Motor neuron (in vitro differentiated cells): ENCODE measurements at places on chromosomes 2 and 18.

DNA sequence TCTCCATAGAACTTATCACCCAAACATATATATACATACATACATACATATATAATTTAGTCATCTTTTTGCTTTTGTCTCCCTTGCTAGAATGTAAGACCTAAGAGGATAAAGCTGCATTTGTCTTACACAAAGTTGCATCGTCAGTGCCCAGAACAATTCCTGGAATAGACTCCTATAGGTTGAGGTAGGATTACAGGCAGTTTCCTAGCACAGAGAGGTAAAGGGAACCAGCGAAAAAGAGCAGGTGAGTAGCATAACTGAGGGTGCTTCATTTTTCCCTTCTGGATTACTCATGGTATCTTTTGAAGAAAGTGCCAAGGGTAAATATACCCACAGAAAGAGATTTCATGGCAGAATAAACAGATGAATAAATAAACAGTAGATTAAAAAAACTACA lies 68.1 kb upstream of the AMMECR1L start:
- ATAC-seq, result no peak

- ATAC-seq, result no peak
Observed at GRCh38 chr2:41998186-41999127, 49.4 kb upstream of the PKDCC start.

GRCh38 chr2:177044671-177045070 lies 167.9 kb upstream of the HNRNPA3 start:
- no peak for ATAC-seq

DNA sequence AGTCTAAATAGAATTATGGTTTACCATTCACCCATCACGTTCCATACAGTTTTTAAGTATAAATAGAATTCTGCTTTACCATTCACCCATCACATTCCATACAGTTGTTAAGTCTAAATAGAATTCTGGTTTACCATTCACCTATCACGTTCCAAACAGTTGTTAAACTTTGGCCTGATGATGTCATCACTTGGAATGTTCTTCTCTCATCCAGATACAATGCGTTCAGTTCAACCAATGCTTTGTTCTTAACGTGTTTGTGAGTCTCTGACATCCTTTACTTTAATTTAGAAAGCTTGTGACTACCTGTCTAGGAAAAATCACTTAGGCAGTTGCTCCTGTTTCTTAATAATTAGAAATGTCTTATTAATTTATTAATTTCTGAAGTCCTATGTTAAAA lies 236.3 kb upstream of the RASGRP3 start:
- no peak for ATAC-seq

- ATAC-seq, result no peak
Observed at GRCh38 chr2:96856776-96857666, 795 bp downstream of the ANKRD39 start.

GRCh38 chr2:58137856-58138255 lies 91.2 kb downstream of the VRK2 start:
- no peak for ATAC-seq

DNA sequence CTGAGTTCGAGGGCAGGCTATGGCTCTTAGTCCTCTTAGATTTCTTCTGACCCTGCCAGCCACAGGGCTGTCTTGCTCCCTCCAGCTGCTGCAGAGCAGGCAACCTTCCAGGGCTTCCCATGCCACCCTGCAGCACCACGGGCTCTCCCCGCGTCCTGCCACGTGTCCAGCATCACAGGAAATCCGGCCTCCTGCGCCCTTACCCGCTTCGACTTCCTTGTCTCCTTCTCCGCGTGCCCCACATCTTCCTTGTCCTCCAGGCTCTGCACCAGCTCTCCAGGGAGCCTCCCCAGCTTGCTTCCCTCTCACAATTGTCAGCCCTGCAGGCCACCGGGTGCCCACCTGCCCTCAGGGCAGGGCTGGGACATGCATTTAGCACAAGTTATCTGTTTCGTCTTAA lies 253.5 kb downstream of the DCDC2C start:
- no peak for ATAC-seq

DNA sequence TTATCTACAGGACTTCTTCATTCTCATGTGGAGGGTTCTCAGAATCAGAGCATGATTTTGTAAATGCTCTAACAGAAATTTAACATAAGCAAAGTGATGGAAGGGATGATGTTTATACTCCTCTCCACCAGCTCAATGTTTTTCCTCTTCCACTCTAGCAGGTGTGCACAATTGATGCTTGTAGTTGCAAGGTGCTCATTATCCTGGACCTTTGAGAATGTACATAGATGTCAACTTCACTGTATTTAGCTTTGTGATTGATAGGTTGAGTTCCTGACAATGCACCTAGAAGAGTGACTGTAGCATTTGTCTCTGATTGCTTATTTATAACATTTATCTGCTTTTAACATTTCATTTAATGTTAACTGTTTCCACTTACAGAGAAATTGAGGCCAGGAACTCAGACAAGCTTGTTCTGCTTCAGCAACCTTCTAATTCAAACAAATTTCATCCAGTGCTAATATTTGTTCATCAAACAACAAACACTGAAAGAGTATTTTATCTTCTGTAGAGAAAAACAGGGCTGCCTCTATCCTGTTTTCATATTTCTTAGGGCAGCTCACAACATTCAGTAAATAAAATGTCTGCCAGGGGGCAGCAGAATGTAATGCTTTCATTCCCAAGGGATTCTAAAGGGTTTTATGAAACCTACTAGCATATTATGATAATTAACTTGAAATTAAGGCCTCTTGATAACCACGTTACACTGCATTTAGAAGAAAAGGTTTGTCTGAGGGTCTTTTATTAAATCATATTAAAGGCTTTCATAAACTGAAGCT lies 127.9 kb upstream of the NOL4 start:
- no peak for ATAC-seq

- no peak for ATAC-seq
Observed at GRCh38 chr18:13492314-13492713, 234.0 kb downstream of the FAM210A start.

- no peak for ATAC-seq
Observed at GRCh38 chr2:71952572-71953188, 195.0 kb downstream of the CYP26B1 start.

- peak; percentile 92 for ATAC-seq
Observed at GRCh38 chr2:393711-394696, 106.1 kb upstream of the ALKAL2 start.

- ATAC-seq, result no peak
Observed at GRCh38 chr2:64336171-64336570, 117.8 kb upstream of the LGALSL start.

GRCh38 chr2:60602388-60602787 lies 48.9 kb upstream of the BCL11A start:
- ATAC-seq, result no peak

DNA sequence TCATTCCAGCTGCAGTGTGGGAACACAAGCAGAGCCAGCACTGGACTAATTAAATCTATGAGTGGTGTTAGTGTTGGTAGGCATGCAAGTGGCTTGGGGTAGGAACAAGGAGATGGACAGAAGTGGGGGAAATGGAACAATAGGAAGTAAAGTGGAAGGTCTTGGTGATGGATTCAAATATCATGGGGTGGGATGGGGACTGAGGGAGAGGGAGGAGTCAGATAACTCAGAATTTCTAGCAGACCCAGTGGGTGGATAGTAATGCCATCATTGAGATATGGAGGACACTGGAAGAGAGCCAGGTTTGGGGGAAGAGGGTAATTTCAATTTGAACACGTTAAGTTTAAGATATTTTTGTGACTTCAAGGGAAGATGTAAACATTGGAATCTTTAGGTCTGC lies 2.9 kb upstream of the LNPK start:
- ATAC-seq, result no peak

DNA sequence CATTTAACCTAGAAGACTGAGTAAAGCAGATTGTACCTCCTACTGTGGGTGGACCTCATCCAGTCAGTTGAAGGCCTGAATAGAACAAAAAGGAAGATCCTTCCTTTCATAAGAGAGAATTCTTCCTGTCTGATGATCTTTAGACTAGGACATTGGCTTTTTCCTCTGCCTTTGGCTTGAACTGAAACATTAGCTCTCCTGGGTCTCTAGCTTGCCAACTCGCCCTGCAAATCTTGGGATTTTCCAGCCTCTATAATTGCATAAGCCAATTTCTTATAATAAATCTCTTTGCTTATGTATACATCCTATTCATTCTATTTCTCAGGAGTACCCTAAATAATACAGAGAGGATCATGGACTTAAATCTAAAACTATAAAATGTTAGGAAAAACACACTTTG lies 6.2 kb upstream of the KDSR start:
- ATAC-seq, result no peak

- no peak for ATAC-seq
Observed at GRCh38 chr2:85237849-85238565, 89.8 kb downstream of the TGOLN2 start.

GRCh38 chr2:177106212-177106611 lies 106.4 kb upstream of the HNRNPA3 start:
- ATAC-seq, result peak; percentile 50

DNA sequence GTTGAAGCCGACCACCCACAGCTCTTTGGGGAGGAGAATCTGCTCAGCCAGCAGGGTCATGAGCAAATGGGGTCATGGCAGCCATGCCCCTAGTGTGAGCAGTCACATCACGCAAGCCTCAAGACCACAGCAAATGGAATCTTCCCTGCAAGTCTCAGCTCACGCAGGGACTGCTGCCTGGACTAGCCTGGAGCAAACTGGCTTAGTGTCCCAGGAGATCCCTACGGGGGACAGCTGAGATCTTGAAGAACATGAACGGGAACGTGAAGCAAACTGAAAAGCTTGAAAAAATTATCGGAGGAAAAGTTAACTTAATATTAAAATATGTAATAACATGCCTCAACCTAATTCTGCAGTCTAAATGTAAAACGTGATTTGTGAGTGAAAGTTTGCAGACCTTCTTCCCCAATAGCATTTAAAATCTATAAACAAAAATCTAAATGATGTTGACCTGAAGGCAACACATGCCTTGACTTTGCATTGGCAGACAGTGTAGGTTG lies 118.4 kb downstream of the FAM124B start:
- ATAC-seq, result no peak

DNA sequence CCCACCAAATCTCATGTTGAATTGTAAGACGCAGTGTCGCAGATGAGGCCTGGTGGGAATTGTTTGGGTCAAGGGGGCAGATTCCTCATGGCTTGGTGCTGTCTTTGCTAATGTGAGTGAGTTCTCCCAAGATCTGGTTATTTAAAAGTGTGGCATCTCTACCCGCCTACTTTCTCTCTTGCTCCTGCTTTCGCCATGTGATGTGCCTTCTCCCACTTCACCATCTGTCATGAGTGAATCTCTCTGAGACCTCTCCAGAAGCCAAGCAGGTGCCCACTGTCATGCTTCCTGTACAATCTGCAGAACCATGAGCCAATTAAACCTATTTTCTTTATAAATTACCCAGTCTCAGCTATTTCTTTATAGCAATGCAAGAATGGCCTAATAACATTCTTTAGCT lies 246.6 kb upstream of the CDH20 start:
- no peak for ATAC-seq

GRCh38 chr2:102520009-102520408 lies 47.0 kb downstream of the SLC9A4 start:
- ATAC-seq, result no peak

GRCh38 chr2:228768818-228769217 lies 502.3 kb downstream of the PID1 start:
- no peak for ATAC-seq

- ATAC-seq, result peak; percentile 90
Observed at GRCh38 chr18:75350512-75350839, 77.0 kb downstream of the SMIM21 start.

DNA sequence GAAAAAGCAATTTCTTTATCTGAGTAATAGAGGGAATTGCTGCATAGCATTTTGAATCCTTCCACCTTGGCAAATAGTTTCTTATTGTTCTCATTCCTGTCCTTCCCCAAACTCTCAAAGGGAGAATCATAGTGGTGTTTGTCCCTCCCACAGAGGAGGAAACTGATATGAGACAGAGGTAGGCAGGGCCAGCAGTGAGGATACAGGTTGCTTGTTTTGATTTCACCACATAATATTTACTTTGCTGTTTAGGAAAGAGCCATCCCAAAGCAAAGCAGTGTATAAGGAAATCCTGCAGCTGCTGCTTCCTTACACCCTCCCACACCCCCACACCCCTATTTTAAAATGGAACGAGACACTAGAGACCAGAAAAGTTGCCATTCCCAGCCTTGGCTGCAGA lies 195.3 kb downstream of the SETBP1 start:
- ATAC-seq, result no peak

DNA sequence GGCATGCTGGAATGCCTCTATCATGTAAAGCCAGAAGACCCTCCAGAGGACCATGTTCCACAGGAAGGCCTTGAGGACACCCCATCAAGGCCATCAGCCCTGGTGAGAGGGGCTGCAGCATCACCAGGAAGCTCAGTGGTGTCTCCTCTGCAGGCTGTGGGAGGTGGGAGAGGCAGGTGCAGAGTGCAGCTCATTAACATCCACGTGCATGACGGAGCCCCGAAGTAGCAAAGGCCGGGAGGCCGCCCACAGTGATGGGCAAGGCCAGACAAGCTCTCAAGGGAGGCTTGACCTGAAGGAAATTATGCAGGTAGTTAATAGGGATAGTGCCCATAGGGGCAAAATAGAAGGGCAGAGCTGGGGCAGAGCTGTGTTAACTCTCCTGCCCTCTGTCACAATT lies 30.3 kb upstream of the SMCHD1 start:
- ATAC-seq, result no peak
